ENCODE measurements at places on chromosomes 7 and 10. TPM values are rescaled to one million over a fixed set of nuclear protein-coding genes. Genes with fewer than 3 reads are reported as not detected.

The NOLC1 gene
- 56.2 TPM for total RNA-seq

The NOS3 gene
- total RNA-seq: 4.6 TPM

The ZNF783 gene
- 12.6 TPM for total RNA-seq

The MBLAC1 gene
- total RNA-seq: 2.9 TPM

The RSPH10B2 gene
- 0.22 TPM for total RNA-seq

The SCART1 gene
- total RNA-seq: 3.1 TPM

The ATP5F1C gene
- 240 TPM for total RNA-seq

The TAS2R5 gene
- total RNA-seq: 0.57 TPM
